ENCODE measurements at places on chromosomes 6 and 20.

- DNase-seq = no peak
Measured at GRCh38 chr6:30625511-30625910, 1.2 kb upstream of the ATAT1 start.

DNA sequence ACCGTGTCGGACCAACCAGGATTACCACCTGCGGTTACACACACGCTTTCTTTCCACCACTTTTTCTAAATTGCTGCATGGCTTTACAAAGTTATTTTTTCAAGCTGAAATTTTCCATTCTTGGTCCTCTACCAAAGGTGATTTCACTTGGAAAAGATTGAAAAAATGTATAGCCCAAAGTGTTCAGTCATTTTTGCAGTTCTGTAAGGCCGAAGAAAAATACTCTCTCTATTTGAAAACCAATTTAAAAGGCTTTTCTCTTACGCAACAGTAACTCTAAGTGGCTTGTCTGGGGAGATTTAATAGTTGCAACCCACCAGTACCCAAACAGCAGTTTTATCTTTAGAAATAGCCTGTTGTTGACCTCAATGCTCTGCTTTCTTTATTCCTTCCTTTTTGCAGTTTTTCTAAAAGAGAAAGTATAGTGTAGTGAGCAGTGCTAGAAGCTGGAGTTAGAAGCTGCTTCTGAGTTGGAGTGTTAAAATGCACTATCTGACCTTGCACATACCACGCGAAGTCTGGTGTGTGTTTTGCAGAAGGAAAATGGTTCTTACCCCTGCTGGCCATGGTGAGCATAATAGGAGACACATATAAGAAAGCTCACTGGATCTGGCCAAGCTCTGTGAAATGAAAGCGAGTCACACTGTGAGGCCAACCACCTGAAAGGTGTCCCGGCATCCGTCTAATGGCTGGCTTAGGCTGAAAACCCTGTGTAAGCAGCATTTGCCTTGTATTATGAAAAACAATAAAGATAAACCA, 271.6 kb upstream of the PRND start:
- DNase-seq = no peak

DNA sequence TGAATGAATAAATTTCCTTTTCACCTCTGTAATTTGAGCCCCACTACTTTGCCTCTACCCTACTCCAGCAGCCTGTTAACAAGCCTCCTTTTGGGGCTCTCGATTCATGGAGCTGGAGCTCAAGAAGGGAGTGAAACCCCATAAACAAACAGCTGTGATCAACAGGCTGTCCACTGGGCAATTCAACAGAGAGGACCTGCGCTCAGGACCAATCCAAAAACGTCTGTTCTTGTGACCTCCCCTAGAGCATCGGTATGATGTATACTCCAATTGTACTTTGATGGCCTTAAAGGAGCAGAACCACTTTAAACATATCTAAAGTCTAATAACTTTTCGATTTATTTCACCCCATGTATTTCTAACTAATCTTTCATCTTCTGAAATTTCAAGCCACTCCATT, 37.4 kb downstream of the HIVEP2 start:
- DNase-seq = no peak

DNA sequence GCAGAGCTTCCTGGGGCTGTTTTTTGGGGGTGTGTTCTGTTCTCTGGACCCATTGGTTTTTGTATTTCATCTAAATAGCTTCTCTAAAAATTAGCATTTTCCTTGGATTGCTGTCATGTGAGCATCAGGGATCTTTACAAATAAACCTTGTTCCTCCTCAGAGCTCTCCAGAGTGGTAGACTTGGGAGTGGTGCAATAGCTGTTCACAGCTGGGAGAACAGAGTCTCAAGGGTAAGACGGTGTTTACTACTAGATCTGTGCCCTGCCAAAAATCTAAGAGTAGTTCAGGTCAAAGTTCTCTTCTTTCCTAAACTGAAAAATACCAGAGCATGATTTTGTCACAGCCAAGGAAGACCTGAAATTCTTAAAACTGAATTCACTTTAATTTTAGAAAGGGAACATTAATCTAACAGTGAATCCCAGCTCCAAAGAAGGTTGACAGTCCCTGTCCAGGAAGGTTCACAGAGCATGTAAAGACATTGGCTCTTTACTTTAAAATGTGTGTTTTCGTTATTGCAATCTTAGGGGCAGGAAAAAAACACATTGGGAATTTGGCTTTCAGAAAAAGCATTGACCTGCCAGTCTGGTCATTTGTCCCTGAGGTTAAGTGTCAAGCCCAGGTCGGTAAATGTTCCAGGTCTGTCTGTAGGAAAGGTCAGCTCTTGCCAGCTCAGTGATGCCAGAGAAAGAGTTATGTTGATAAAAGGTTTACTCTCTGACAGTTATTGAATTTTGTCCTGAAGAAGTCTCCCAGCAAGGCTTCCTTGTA, 43.3 kb downstream of the VAPB start:
- DNase-seq = no peak

DNA sequence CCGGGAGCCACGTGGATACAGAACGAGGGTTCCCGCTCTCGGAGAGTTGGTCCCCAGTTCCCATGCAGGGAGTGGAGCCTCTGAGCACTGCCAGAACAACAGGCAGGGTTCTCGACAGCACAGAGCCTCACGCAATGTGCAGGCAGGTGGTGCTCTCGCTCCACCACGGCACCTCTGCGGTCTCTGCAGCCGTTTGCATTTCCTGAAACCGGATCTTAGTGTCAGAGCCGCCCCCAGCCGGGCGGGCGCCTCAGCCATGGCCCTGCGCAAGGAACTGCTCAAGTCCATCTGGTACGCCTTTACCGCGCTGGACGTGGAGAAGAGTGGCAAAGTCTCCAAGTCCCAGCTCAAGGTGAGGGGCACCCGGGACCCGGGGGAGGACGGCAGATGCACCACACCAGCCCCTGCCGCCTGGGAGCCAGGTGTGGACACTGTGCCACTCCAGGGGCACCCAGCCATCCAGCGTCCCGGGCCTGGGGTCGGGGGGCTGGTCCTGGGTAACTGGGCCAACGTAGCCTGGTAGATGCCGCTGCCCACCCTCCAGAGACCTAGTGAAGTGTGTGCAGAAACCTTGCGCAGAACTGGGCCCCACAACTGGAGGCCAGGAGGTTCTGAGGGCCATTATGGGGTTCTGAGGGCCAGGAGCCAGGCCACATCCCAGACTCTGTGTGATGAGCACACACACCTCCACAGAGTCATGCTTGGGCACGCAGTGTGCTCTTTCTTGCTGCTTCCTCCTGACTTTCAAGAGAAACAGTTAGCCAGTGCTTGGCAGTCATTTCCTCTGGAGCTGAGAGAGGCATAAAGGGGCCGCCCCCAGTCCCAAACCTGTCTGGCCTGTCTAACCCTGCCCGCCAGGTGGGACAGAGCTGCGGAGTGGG, at the start of gene DEF6:
Gene DEF6, plus strand, starts transcription at position 218 of the 881 bp plus-strand sequence. Its CDS starts 39 bp downstream, at position 257.
- peak; percentile 64 for DNase-seq

DNA sequence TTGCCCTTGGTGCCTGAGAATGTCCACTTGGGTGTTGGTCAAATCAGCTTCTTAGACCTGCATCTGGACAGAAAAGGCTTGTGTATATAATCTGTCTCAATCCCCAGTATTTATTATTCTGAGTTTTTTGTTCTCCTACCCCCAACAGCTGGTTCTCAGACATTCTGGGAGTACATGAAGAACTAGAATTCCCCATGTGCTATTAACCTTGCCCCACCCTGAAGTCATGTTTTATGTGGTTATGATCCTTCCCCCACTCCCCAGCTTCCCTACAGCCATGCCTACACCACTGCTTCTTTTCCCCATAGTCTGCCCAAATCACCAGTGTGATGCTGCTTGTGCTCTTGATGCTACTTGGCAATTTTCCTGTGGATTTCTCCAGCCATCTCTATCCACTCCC, 157.0 kb downstream of the ADAT2 start:
- no peak for DNase-seq

DNA sequence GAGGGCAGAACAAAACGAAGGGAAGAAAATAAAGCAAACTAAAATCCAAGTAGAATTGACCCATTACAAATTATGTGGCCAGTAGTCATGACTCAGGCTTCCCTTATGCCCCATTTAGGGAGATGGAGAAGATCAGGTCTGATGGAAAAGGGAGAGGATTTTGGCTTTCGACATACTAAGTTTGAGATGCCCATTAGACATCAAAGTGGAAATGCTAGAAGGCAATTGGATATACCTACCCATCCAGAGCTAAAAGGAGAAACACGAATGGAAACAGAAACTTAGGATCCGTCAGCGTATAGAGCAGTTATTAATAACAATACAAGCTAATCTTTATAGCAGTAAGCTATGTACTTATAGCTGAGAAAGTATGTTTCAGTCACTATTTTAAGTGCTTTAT, 4.8 kb downstream of the TRPC4AP start:
- DNase-seq = no peak

DNA sequence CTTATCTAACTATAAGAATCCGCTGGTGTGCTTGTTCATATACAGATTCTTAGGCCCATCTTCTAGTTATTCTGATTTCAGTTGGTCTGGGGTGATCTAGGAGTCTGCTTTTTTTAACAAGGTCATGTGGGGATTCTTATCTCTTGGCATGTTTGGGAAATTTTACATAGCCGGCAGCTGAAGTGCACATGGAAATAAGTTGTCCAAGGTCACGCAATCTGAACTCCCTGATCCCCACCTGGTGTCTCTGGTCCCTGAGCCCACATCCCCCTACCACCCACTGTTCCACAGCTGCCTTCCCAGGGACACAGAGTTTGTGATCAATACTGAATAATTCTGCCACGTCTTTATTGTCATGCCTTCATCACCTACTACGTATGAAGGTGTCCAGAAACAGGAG, 90.8 kb downstream of the SSR1 start:
- no peak for DNase-seq

DNA sequence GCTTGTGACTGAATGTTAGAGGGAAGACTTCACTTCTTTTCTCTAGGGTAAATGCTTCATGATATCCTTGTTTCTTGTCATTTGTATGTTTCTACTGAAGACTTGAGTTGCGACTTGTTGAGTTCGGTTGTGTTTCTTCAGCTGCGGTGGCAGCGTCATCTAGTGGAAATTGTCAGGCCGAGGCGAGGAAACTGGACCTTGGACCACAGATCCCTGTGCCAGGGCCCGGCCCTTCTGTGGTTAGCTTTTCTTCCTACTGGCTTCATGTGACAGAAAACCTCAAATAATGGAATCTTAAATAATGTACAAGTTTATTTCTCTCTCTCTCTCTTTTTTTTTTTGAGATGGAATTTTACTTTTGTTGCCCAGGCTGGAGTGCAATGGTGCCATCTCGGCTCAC, 12.4 kb downstream of the MTHFD1L start:
- DNase-seq = no peak

- no peak for DNase-seq
Measured at GRCh38 chr6:16739329-16739801, 21.9 kb downstream of the ATXN1 start.

GRCh38 chr6:127475823-127476176, 16.6 kb upstream of the KIAA0408 start:
- no peak for DNase-seq

GRCh38 chr20:11445161-11445560, 472.5 kb upstream of the BTBD3 start:
- no peak for DNase-seq

DNA sequence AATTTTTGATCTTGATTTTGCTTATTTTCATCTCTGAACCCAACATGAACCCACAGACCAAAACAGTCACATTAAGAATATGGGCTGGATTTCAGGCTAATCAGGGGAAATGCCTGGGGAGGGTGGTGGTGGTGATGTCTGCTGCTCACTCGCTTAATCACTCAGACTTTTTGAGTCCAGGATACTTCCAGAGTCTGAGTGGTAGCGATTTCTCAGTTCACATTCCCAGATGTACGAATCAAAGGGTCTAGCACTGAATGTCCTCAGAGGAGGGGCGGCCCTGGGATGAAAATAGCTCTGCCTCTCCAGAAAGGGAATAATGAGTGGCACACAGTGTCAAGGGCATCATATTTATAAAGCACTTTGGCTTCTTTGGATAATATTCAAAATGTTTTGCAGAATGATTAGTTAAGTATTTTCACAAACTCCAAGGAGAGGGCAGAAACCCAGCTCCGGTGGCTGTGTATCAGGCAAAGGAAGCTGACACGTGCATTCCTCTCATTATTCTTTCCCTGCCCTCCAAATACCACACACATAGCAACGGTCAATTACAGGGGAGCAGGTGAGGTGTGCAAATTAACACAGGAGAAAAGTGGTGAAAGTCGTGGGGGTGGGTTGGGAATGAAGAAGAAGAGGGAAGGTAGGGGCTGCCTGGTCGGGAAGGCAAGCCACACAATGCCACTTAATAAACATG, 345.2 kb upstream of the RSPO3 start:
- no peak for DNase-seq

DNA sequence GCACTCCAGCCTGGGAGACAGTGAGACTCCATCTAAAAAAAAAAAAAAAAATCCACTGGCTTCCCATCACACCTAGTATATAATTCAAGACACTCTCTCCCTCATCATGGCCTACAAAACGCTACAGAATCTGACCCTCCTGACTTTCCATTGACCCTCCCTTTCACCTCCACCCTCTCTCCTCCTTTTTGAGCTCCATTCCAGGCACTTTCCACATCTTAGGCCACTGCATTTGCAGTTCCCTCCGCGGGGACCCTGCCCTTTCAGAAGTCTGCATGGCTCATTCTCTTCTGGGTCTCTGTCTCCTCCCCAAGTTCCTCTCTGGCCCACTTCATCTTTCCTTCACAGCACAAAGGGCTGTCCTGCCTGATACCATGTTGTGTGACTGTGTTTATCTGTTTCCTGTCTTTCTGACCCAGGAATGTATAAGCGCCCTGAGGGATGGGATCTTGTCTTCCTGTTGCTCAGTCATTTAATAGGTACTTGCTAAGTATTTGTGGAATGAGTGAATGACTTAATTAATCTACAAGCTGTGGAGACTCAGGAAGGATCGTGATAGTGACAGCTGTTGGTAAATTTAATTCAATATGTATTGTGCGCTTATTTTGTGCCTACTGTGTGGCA, 35.2 kb downstream of the NCR2 start:
- no peak for DNase-seq

GRCh38 chr6:11479296-11479695, 58.3 kb upstream of the TMEM170B start:
- no peak for DNase-seq

- DNase-seq = no peak
Measured at GRCh38 chr6:47165918-47166317, 123.8 kb upstream of the ADGRF1 start.

DNA sequence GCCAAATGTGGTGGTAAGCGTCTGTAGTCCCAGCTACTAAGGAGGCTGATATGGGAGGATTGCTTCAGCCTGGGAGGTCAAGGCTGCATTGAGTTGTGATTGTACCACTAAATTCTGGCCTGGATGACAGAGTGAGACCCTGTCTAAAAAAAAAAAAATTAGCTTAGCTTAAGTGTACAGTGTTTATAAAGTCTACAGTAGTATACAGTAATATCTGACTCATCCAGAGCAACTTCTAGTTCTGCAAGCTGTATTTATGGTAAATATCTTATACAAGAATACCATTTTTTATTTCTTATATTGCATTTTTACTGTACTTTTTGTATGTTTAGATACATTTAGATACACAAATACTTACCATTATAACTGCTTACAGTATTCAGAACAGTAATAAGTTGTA, 58.1 kb downstream of the UQCC1 start:
- DNase-seq = no peak

- no peak for DNase-seq
Measured at GRCh38 chr6:107509506-107509905, 19.6 kb downstream of the SOBP start.
